ENCODE measurements at places on chromosomes 6 and 20.

DNA sequence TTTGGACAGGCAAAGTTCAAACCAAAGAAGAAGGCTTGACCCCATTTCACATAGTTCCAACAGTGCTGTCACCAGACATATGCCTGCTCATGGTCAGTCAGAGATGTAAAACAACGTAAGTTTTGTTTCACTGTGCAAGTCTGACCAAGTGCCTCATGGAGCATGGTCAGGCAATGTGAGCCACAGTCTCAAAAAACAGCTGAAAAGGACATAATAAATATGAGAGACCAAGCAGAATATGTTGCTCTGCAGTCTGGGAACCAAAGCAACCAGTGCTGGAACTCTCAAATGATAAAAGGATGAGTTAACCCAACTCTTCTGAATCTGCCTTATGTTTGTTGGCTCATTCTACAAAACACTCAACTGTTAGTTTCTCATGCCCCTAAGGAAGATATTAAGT, 39.9 kb upstream of the DST start:
- no peak for DNase-seq

DNA sequence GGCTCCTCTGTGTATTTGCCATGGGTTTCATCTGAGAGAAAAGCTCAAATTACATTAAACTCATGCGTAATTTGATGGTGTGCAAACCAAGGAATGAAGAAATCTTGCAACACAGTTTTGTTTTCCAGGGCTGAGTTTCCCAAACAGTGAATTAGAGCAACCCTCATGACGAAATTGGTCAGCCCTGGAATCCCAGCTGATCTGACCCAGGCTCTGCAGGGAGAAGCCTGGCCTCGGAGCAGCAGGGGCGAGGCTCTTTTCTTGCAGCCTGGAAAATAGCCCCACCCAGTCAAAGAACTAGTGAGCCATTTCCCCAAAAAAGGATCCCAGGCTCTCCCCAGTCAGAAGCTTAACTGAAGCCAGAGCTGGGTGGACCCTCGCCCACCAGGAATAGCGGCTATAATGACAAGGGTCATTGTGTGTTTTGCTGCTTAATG, 107.3 kb upstream of the SNX9 start:
- no peak for DNase-seq

DNA sequence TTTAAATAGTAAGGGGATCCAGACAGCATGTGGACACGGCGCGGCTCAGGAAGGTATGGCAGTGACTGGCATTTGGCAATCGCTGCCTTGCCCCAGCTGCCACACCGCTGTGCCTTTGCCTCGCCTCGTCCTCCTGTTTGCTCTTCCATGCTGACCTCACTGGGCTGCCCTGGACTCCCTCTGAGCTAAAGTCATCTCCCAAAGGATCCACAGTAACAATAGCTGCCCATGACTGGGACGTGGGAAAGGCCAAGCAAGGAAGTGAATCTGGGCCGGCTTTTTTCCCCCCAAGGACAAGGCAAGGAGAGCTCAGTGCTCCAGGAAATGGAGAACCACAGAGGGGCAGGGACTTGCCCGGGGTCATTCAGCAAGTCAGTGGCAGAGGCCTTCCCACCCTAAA, 48.1 kb downstream of the JPH2 start:
- no peak for DNase-seq

- DNase-seq, result no peak
Observed at GRCh38 chr6:118551063-118552053, 3.3 kb downstream of the PLN start.

DNA sequence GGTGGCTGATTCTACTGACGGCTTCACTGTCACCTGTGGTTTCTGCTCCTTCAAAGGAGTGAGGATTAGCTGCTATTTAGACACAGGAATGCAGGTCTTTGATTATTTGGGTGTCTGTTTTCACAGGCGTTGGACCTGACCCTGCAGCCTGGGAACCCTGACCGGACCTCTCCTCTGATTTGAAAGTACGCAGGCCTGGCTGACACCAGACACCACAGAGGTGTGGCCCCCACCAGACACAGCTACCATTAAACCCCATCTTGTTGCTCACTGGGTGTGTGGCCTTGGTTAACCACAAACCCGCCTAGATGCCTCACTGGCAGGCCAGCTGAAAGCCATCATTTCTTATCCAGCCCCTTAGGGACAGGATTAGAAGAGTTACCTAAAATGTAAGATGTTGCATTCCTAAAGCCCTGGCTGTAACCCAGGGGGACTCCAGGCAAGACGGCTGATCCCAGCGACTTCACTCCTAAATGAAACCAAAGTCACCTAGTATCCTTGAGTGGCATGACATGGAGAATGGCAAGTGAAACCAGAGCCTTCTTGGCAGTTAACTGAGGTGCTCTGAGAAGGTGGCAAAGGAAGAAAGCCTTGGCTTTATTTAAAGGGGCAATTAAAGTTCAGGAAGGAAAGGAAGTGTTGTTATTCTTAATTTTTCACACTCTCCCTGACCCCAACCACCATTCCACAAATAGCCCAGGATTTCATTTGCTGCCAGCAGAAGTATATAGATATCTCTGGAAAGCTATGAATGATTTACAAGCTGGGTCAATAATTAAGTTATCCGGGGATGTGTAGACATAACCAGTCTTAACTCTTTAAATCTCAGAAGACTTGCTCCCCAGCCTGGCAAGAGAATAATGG, 169.9 kb downstream of the QRSL1 start:
- no peak for DNase-seq

Measured in stimulated activated CD8-positive, alpha-beta memory T cell treated with anti-CD3 and anti-CD28 coated beads, Interleukin-2, amount 100 ng/mL, for 48 hours (primary cell).